Lower leg skin (tissue), 4 donors: ENCODE measurements at places on chromosomes 7 and 10. TPM values are rescaled to one million over a fixed set of nuclear protein-coding genes. Genes with fewer than 3 reads are reported as not detected.

DNA sequence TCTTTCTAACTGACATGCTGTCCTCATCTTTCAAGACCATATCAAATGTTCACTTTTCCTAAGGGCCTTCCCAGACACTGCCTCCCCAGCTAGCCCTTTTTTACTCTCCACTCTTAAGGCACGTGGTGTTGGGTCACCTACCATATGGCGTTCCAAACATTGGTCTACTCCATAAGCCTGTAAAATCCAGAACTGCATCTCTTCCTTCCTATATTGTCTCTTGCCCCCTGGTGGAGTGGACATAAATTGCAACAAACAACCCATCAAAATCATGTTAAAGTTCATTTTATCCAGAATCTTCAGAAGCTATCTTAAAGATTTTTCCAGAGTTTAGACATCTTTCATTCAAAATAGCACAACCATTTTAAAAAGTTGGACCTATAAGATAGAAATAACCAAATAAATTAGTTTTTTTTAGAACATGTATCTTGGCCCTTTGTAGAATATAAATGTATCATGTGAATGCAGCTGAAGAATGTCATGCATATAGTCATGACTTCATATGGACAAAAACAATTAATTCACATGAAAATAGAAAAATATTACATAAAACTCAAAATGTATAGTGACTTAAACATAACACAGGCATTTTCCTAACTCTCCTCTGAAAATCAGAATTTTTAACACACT, 180.6 kb upstream of the CHRM2 start:
- DNase-seq = no peak

The NKX2-3 gene
- total RNA-seq = not detected

- no peak for DNase-seq
Measured at GRCh38 chr7:55966851-55967250, 2.5 kb downstream of the NIPSNAP2 start.

GRCh38 chr7:94386416-94386815, 8.3 kb upstream of the COL1A2 start:
- no peak for DNase-seq

GRCh38 chr10:114313139-114313538, 74.1 kb downstream of the VWA2 start:
- no peak for DNase-seq

DNA sequence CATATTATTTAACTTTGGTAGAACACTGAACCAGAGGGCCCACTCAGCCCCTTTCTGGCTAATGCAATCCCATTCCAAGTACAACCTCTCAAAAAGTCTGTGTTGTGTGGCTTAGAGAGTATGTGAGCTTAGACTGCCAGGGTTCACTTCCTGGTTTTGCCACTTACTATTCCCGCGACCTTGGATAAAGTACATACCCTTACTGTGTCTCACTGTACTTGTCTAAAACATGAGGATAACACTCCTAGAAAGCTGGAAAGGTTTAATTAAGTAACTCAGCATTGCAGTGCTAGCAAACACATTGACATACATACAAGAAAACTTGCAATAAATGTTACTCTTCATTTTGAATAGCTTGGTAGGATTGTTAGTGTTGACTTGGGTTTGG, 215.8 kb downstream of the CHCHD3 start:
- DNase-seq = no peak

GRCh38 chr10:127612-128432, 7.4 kb upstream of the ZMYND11 start:
- no peak for DNase-seq
